ENCODE measurements at places on chromosomes 16 and 17. TPM values are rescaled to one million over a fixed set of nuclear protein-coding genes. Genes with fewer than 3 reads are reported as not detected.

The ULK2 gene
- total RNA-seq = 11.2 TPM

- DNase-seq = peak; percentile 87
These were observed 12.9 kb downstream of the TRIM37 start for GRCh38 chr17:59093702-59094231.

DNA sequence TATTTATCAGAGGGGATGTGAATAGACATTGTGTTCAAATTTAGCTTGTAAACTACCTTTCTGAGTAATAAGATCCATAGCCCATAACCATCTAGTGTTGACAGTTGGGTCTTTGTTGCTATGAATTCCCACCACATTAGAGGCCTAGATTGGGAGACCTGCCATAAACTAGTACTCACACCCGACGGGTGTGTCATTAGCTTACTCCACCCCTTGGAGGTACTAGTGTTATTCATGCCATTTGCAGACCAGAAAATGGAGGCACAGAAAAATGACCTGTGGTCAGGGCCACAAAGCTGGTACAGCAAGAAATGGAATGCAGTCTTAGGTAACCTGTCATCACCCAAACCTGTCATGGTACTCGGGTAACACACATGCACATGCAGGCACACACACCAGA is 41.3 kb upstream of the BCAR1 start:
- no peak for DNase-seq

DNA sequence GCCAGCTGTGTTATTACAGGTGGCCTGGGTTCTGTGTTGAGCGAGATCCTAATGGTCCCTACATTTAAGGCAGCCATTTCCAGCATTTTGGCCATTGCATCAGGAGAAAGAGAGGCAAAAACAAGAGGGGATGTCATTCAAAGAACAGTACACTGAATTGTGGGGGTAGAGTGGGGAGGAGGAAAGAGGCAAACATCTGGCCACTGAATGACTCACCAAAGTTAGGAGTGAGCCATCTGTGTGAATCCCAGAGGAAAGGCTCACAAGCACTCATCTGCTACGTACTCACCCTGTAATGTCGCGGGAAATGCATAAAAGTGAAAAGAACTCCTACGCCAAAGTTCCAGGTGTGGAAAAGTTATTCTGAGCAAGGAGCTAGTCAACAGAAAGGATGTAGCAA is 16.7 kb downstream of the KRABD2 start:
- peak; percentile 80 for DNase-seq

The CRYBA1 gene
- total RNA-seq = not detected

DNA sequence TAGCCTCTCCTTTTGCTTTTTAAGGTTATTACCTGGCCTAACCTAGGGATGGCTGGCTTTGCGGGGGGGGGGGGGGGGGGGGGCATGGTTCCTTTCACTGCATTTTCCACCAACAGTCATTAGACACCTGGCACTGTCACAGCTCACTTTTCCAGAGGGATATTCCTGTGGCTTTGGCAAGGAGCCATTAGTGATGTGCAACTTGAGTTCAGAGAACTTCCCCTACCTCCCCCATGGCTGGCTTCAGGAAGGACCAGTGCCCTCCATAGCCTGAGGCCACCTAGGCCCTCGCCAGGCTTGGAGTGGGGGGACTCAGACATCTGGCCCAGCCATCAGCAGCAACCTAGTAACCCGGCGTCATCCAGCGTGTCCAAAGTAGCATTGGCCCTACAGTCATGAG is 234.6 kb downstream of the CPPED1 start:
- DNase-seq = no peak

GRCh38 chr17:59893676-59894100 is 767 bp downstream of the RPS6KB1 start:
- DNase-seq = peak; percentile 4

GRCh38 chr17:79406316-79406715 is 204.5 kb downstream of the RBFOX3 start:
- no peak for DNase-seq

- no peak for DNase-seq
These were observed 4.0 kb downstream of the NATD1 start for GRCh38 chr17:21249086-21249795.

DNA sequence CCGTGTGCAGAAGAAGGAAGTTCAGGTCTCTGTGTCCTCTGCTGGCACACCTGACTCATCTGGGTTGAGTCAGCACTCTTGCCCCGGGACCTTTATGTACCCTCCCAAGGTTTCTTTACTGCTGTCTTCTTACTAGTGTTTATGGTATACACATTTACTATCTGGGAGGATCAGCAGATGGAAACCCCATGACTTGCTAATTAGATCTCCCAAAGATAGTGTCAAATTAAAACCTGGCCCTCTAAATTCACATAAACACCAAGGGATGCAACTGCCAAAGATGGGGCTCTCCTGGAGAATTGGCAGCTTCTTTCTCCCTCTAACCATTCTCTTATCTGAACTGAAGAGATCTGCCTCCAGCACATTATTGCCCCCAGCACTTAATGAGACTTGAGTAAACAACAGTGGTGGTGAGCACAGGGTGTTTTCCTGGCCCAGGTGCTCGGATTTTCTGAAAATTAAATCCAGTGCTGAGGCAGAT is 718.1 kb upstream of the SOX9 start:
- peak; percentile 88 for DNase-seq

The KRT40 gene
- not detected for total RNA-seq

DNA sequence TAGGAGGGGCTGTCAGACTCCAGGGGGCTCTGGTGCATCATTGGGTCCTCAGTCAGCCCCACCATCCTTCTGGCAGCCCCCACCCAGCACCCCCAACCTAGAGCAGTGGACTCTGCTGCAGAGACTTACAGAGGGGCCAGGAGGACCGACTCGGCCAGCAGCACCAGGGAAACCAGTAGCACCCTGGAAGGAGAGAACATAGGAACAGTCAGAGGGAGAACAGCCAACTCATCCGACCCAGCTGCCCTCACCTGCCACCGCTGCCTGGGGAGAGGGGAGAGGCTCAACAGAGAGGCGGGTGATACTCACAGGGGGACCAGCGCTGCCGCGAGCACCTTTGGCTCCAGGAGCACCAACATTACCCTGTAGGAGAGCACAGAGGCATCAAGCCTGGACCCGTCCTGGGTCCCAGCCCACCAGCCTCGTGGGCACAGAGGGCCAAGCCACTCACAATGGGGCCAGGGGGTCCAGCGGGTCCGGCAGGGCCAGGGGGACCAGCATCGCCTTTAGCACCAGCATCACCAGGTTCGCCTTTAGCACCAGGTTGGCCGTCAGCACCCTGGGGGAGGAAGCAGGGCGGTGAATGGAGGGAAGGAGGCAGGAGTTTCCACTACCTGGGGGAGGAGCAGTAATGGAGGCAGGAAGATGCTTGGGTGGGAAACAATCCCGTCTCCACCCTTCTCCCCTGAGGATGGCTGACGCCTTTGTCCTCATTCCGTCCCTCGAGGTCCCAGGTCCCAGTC is 11.7 kb downstream of the COL1A1 start:
- no peak for DNase-seq

DNA sequence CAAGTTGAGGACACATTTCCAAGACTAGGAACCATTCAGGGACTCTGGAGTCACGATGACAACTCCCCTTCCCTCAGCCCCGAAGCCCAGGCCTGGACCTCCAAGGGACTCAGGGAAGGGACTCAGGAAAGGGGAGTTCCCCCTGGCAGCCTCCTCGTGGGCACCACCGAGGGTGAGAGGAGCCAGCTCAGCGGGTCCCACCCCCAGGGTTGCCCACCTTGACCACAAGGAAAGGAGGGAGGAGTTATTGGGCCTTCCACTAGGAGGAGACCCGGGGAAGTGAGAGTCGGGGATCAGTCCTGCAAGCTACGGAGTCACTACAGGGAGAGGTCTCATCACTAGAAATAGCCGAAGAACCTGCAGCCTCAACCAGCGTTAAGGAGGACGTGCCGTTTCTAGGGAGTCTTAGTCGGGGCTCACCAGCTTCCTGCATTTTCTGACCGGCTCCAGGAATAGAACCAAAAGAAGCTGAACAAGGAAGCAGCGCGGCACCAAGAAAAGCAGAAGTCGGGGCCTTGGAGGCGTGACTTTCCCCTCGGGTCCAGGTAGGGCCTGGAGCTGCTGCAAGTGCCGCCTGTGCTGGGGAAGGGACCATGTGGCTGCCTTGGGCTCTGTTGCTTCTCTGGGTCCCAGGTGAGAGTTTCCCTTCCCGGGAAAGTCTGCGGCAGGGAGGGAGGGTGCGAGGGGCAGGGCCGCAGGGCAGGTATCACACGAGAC is at the start of gene CD300A:
Gene CD300A, plus strand, starts transcription at position 524 of the 717 bp plus-strand sequence. Its CDS starts 70 bp downstream, at position 594.
- DNase-seq = no peak

- no peak for DNase-seq
These were observed 4.7 kb downstream of the IL17C start for GRCh38 chr16:88642881-88643643.

The C16orf86 gene
- 1.2 TPM for total RNA-seq

GRCh38 chr16:28167730-28168129 is 44.0 kb downstream of the XPO6 start:
- DNase-seq = no peak

The HBQ1 gene
- total RNA-seq = 0.28 TPM

- DNase-seq = no peak
These were observed 59.9 kb downstream of the BEAN1 start for GRCh38 chr16:66486773-66487579.

GRCh38 chr17:2058586-2059546 is 4.0 kb downstream of the HIC1 start:
- DNase-seq = no peak

Measured in foreskin keratinocyte (primary cell).